ENCODE measurements at places on chromosomes 1 and 21.

DNA sequence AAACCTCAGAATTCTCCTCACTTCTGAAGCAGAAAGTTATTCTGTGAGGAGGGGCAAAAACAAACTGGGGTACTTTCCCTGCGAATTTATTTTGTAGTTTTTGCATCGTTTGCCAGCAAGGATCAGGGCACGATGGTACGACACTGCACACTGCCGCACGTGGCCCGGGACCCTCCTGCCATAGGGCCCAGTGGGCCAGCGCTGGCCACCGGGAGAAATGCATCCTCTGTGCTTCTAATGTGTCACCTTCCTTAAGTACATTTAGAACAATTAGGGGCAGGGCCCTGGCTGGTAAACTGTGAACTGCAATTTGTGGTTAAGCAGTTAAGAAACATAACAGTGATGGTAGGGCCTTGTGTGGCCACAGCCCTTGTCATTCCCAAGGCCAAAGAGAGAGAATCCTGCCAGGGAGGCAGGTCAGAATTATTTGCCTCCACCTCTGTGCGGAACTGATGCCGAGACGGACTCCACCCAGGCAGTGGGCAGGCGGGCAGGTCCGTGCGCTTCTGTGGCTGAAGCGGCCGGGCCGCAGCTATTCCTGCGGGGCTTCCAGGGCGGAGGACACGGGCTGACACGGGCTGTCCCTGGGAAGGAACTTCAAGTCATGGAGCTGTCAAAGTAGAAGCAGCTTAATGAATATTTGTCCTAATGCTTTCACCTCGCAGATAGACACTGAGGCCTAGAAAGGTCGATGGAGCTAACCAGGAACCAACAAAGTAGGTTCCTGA is 12.5 kb downstream of the GPR137B start:
- no peak for DNase-seq

DNA sequence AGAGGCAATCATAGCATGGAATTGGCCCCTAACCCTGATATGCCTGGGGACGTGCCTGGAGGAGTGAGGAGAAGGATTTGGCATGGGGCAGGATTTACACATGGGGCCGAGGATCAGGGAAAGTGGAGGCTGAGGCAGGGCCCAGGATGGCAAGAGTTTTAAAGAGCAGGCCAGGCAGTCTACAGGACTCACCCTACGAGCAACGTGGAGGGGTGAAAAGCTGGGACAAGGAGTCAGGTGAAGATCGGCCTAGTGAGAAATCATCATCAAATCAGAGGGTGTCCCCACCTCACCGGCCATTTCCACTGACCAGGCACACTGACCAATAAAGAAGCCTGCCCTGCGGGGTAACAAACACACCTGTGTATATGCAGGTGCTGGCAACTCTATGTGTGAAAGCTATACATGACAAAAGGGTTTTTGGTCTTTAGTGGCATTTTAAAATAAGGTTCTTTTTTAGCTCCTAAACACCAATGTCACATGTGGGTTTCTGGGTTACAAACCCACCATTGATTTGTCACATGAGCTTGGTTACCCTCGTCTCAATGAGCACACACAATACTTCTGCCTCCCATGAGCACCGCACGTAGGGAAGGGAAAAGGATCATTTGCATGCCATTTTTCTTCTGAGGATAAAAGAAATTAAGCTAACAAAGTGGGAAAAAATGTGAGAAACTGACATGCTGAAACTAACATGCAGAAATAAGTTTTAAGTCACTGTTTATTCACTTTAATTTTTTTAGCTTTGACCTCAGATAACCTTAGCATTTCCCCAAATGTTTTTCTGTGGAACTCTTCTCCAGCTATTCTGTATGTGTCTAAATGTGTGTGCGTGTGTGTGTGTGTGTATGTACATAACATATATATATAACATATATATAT is 168.1 kb upstream of the EDN2 start:
- no peak for DNase-seq

DNA sequence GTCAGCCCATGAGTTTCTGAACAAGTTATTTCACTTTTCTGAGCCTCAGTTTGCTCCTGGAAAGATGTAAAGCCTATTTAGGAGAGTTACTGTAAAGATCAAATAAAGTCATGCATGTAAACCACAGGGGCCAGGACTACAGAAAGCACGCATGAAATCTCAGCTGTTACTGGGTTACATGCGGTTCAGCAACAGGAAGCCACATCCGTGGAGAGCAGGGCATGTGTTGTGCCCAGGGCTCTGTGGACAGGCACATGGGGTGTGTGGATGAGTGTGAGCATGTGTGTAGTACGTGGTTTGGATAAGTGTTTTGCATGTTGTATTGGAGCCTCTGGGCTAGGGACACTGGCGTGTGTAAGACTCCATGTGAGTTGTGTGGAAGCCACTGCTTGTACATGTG is 2.2 kb upstream of the EPHA2 start:
- no peak for DNase-seq

DNA sequence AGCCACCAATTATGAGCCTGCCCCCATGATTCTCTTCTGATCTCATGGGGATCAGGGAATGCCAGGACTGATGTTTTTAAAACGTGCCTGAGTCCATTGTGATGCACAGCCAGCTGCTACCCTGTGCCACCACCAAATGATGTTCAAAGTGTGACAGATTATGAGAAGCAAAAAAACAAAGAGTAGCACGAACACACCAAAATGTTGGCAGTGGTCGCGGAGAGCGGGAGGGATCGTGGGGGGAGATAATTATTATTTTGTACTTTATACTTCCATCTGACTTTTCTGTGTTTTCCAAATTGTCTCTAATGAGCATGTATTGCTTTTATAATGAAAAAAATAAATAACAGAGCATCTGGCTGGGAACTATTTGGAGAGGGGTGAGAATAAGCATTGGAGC is 50.5 kb downstream of the EPHB2 start:
- DNase-seq, result no peak

DNA sequence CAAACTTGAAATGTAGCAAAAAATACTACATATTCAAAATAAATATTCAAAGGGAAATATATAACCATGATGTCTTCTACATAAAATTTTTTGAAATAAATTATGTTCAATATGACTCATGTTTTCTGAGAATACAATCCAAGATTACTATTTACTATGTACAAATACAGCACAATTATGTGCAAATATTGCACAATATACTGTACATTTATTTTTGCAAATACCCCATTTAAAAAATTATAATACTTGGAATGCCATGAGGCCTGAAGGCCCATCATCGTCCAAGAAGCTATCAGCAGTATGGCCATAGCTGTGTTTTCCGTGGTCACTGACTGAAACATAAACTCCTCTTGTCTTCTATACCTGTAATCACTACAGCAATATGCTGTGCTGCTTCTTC is 12.3 kb downstream of the CCDC181 start:
- DNase-seq, result no peak

- no peak for DNase-seq
Observed at GRCh38 chr21:41786509-41786987, 19.7 kb upstream of the RIPK4 start.

GRCh38 chr1:95002164-95002539 is 70.6 kb downstream of the ALG14 start:
- DNase-seq, result no peak

- DNase-seq, result no peak
Observed at GRCh38 chr1:201436393-201436792, 14.9 kb upstream of the TNNI1 start.

GRCh38 chr1:15799928-15800835 is 7.3 kb downstream of the UQCRHL start:
- no peak for DNase-seq

DNA sequence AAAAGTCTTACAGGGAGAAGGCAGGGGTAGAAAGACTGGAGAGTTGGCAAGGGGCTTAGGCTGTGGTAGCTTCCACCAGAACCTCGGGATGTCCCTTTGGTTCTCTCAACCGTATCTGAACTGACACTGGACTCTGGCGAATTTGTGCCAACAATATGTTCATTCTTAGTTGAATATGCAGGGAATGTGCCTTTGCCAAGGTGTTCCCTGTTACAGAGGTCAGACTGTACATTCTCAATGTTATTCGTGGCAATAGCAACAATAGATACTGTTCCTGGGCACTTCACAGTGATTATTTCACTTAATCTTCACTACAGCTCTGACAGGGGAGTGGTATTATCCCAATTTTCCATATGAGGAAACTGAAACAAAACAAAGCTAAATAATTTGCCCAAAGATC is 51.5 kb upstream of the RAB3GAP2 start:
- no peak for DNase-seq

- no peak for DNase-seq
Observed at GRCh38 chr1:19057784-19058475, 101.5 kb upstream of the IFFO2 start.

GRCh38 chr1:91684481-91685196 is 184.0 kb downstream of the CDC7 start:
- no peak for DNase-seq

- DNase-seq, result no peak
Observed at GRCh38 chr1:111988743-111989453, 570 bp downstream of the KCND3 start.

GRCh38 chr1:229822026-229822425 is 196.0 kb downstream of the URB2 start:
- DNase-seq, result no peak

GRCh38 chr1:165364568-165365133 is 8.1 kb upstream of the LMX1A start:
- no peak for DNase-seq

DNA sequence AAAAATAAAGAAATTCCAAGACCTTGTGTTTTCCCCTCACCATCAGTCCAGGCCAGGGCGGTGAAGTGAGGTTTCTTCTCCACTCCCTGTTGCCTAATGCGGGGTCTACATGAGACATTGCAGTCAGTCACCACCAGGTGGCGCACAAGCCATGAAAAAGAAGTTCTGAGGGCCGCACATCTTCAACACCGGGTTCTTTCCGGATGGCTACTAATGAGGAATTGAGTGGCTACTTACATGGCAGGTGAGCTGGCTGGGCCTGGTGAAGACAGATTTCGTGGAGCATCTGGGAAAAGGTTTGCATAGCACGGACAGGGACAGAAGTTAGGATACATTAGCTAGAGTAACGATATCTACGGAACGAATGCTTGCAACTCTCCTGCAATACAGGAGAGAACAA is 15.8 kb upstream of the S100A11 start:
- DNase-seq, result peak; percentile 60

DNA sequence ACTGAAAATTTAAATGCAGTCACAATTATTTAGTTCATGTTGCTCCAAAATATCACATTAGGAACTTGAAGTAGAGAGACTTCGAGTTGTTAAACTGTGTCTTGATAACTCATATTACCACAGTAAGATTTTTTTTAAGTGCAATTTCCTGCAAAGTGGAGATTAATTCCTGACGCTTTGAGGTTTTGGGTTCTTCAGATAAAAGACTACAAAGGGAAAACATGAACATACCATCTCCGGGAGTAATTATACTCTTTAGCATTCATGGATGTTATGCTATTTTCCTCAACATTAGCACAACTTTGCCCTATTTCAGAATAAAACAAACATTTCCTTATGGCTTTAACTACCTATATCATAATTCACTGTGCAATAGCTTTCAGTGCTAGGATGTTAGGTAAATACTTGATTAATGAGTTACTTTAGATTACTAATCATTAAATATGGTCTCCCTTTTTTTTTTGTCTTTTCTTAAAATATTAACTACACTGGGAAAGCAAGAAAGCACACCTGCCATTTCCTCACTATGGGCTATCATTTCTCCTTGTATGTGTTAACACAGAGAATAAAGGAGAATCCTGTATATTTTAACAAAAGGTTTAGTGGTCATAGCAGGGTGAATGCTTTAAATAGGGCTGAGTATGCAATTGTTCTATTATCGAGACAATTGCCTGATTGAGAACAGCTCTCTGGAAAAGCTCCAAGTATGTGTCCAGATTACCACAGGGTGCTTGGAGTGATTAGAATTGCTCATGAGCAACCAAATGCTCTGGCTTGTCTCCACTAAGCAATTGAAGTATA is 252.5 kb upstream of the C1orf105 start:
- DNase-seq, result no peak

- no peak for DNase-seq
Observed at GRCh38 chr1:186082235-186082937, 292.7 kb downstream of the TPR start.

DNA sequence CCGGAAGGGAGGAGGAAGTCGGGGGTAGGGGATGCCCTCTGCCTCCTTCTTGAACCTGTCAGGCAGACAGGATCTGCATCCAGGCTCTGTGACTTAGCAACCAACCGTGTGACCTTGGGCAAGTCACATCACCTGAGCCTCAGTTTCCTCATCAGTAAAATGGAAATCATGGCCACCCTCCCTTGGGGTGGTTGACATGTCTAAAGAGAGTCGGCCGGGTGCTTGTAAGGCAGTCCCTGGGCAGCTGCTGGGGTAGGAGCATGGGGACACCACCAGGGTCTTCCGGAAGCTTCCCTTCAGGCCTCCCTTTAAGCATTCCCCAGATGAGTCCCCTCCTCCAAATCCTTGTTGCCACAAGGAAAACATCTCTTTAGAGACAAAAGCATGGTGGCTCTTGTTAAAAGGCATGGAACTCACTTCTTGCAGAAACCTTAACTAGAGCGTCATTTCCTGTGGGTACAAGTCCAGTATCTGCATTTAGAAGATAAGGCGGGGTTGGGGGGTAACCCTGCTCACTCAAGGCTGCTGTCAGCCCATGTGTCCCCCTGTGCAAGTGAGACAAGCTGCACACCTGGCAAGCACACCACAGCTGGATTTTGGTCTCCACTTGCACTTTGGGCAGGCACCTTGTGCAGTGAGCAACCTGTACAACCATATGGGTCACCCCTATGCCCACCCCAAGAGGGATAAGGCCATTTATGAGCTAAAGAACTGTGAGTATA is 10.4 kb downstream of the CLCNKB start:
- no peak for DNase-seq

DNA sequence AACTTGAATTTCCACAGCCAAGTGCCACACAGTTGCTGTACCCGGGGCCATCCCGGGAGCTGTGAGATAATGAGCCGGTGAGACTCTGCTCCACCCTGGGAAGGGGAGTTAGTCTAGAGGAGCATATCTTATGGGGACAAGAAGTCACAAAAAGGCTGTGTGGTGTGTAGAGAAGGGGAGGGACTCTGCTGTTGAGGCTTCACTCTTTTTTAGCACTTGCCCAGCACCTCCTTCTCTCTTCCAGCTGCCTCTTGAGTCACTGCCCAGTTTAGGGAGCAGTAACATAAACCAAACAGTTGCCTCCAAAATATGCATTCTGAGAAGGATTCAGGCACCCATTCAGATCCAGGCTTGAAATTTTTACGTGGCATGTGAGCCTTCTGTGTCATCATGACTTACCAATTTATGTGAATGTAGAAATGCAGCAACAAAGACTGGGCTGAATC is 744 bp upstream of the WDR26 start:
- peak; percentile 5 for DNase-seq

- DNase-seq, result no peak
Observed at GRCh38 chr1:165895451-165895871, 68.0 kb downstream of the UCK2 start.

- no peak for DNase-seq
Observed at GRCh38 chr1:219266524-219266923, 92.8 kb downstream of the LYPLAL1 start.
